ENCODE measurements at places on chromosomes 16 and 17. TPM values are rescaled to one million over a fixed set of nuclear protein-coding genes. Genes with fewer than 3 reads are reported as not detected.

DNA sequence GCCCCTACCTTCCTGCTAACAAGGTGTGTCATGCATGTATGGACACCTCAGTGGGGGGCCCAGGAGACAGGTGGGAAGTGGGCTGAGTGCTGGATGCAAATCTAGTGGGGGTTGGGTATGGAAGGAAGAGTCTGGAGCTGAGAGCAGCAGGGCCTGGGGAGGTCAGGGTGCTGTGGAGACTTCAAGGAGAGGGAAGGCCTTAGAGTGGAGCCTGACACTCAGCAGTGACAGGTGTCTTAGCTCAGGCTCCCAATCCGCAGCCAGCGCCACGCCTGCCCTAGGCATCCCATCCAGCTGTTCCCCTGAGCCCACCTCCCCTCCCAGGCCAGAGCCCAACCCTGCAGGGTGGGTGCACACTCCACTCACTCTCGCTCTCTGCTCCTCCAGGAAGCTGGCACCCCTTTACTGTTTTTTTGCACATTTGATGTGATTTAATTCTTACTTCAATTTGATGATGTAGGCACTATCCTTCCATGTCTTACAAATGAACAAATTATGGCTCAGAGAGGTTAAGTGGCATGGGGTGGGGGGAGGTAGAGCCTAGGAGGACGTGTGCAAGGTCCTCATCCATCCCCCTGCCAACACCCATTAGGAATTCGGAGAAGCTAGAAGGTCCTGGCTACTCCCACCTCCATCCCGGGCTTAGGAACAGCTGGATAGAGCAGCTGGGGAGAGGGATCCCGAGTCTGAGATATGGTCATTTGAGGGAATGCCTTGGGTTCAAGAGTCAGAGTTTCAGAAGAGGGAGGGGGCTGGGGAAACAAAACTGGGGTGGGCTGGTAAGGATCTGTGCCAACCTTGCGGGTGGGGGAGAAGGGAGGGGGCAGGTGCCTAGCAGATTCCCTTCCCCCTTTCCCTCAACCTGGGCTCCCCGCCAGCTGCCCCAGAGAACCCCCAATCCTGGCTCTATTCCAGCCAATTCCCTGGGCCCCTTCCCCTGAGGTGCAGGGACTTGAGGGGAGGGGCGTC is 2.1 kb downstream of the FAM171A2 start:
- no peak for DNase-seq

DNA sequence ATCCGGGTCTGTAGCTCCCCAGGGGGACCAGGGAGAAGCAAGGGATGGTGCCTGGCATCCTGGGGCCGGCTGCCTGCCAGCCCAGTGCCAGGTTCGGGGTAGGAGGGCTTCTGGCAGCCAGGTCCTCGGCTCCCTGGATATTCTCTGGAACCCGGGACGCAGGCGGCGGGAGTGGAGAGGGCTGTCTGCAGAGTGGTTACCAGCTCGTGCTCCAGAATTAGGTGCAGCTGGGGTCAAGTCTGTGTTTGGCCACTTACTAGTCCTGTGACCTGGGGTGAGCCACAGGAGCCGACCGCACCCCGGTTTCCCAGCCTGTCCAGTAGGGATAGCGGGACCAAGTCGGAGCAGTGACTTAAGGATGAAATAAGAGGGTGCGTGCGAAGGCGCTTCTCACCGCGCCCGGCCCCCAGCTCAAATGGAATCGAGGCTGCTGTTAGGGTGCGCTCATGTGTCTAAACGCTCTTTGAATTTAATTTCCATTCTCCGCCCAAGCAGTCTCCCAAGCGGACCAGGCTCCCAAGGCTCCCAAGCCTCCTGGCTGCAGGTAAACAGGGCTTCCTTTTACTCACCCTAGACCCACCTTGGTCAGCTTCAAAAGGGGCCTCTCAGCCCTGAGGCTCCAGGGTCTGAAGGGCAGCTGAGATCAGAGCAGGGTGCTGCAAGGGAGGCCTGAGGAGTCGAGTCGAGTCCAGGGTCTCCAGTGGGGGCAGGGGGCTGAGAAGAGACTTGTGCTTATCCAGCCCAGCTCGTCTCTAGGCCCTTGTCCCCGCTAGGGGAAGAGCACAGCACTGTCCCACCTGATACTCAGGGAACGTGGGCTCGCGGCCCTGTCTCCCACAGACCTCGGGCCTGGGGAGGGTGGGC is 28.3 kb upstream of the ZNF469 start:
- DNase-seq: no peak

DNA sequence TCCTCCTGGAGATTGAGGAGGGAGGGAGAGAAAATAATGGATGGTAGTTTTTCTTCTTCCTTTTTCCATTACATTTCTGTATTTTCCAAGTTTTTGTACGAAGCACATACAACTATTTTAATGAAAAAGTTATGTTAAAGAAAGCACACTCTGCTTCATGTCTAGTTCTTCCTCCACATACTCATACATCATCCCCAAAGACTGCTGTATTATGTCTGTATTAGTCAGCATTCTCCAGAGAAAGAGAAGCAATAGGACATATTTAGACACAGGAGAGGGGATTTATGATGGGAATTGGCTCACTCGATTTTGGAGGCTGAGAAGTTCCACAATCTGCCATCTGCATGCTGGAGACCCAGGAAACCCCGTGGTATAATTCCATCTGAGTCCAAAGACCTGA is 10.1 kb upstream of the ACSM2A start:
- DNase-seq: no peak

GRCh38 chr16:56226187-56226586 is 34.9 kb downstream of the GNAO1 start:
- no peak for DNase-seq

DNA sequence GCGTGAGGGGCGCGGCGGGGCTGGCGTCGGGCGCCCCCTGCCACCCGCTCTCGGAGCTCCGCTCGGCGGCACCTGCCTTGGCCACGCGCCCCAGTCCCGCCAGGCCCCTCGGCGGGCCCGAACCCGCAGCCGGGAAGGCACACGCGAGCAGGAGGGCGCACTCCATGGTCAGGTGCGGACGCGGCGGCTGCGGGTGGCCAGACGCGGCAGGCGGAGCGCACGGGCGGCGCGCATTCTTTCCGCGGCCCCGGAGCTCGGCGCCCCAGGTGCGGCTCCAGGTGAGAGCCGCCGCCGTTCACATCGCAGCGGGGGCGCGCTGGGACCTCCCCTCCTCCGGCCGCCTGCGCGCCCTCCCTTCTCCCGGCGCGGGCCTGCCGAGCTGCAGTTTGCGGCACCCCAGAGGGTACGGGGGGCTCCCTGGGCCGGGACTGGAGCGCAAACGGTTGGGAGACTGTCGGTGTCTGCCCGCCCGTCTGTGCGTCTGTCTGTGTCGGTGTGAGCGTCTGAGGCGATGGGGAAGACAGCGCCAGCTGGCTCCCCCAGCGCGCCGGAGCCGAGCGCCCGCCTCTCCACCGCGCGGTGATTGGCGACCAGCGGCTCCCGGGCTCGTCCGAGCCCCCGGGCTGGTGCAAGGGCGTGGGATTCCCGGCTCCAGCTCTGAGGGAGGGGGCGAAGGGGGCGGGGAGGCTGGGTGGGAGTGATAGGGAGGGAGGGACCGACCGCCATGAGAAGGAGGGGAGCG is at the start of gene ADAMTS18:
TSS of gene ADAMTS18 (minus strand) at position 505 of the 742 bp plus-strand sequence. CDS start at position 166, 339 bp downstream.
- no peak for DNase-seq

- no peak for DNase-seq
These were observed 22.7 kb downstream of the MYO1D start for GRCh38 chr17:32854207-32854606.

DNA sequence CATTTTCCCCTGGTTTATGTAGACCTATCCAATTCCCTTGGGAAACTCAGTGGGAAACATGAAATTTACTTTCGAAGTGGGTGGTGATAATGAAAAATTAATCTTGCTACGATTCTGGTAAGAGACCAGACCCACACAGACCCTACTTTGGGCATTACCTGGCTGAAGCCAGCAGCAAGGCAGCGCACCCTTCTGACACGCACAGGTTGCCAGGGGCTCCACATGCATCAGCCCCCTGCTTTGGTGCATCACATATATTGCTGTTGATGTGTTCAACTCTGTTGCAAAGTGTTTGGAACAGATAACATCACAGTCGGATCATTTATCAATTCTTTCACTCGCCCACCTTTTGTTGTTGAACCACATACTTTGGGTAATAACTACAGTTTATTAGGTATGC is 26.6 kb downstream of the SMARCE1 start:
- no peak for DNase-seq

DNA sequence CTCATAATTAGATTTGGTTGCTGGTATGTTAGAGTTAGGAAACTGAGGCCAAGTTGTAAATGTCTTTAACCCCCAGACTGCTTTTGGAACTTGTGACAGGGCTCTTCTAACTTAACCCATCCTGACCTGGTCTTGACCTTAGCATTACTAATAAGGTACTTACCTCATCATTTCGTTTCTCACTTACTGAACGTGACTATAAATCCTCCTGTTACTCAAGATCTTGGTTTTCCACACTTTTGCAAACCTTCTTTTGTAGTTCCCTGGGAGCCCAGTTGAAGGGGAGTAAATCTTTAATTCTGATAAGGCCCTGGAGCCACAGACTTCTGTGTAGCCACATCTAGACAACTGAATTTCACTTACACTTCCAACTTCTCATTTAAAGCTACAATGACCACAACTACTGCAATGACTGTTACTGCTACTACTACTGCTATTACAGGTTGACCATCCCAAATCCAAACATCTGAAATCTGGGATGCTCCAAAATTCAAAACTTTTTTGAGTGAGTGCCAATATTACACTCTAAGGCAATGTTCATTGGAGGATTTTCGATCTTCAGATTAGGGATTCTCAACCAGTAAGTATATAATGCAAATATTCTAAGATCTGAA is 248.8 kb upstream of the TBX2 start:
- DNase-seq: no peak

The CNTNAP1 gene
- total RNA-seq: 1.2 TPM

The PLSCR3 gene
- total RNA-seq: 10.2 TPM
